ENCODE measurements at places on chromosomes 12 and 14.

DNA sequence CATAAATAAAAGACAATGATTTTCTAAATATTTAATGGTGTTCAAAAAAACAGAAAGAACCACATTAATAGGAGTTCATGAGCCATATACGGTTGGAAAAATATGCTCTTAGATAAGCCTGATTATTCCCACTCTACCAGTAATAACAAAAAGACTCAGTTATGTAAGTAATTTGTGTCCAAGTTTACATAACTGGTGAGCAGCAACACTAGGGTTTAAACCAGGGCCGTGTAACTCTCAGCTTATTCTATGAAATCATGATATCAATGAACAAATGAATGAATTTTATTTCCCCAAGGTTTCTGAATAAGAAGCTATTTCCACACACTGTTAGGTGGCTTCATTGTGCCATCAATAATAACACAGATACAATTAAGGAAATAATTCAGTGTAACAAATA lies 98.3 kb downstream of the GARIN6 start:
- DNase-seq = no peak

GRCh38 chr12:24530689-24531088 lies 418.2 kb downstream of the BCAT1 start:
- DNase-seq = no peak

GRCh38 chr12:111434680-111435338 lies 29.1 kb downstream of the SH2B3 start:
- peak; percentile 32 for DNase-seq

- no peak for DNase-seq
Observed at GRCh38 chr14:99181241-99181640, 90.8 kb downstream of the BCL11B start.

GRCh38 chr14:94888121-94888520 lies 118.2 kb upstream of the GSC start:
- DNase-seq = no peak

DNA sequence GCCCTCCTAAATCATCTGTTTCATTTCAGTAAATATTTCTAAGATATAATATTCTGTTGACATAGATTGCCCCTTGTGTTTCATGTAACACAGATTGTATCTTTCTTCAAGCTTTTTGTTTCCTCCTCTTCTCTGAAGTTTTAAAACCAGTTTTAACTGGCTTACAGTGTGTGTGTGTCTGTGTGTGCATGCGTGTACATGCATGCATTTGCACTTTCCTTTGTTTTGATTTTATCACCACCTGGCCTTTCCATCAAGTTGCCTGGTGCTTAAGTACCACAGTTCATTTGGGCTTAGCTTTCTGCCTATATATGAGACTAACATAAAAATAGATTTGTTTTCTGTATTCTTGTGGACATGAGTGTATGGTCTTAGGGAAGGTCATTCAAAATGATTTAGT lies 31.9 kb downstream of the ETNK1 start:
- peak; percentile 17 for DNase-seq

GRCh38 chr14:58739674-58740073 lies 101.9 kb downstream of the DACT1 start:
- DNase-seq = no peak

DNA sequence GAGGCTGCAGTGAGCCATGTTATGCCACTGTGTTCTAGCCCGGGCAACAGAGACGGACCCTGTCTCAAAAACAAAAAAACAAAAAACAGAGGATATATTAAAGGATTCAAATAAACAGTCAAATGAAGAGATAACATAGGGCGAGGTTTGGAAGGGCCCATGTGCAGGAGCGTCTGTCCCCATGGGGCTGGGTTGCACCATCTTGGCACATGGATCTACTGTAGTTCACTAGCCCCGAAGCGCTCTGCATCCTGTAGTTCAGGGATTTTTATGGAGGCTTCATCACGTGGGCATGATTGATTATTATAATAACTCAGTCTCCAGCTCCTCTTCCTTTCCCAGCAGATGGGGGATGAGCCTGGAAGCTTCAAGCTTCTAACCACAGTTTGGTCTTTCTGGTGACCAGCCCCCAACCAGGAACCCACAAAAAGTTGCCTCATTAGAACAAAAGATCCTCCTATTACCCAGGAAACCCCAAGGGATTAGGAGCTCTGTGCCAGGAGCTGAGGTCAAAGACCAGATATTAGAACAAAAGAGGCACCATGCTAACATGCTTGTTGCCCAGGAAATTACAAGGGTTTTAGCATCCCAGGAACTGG lies 59.9 kb downstream of the HCAR2 start:
- no peak for DNase-seq

DNA sequence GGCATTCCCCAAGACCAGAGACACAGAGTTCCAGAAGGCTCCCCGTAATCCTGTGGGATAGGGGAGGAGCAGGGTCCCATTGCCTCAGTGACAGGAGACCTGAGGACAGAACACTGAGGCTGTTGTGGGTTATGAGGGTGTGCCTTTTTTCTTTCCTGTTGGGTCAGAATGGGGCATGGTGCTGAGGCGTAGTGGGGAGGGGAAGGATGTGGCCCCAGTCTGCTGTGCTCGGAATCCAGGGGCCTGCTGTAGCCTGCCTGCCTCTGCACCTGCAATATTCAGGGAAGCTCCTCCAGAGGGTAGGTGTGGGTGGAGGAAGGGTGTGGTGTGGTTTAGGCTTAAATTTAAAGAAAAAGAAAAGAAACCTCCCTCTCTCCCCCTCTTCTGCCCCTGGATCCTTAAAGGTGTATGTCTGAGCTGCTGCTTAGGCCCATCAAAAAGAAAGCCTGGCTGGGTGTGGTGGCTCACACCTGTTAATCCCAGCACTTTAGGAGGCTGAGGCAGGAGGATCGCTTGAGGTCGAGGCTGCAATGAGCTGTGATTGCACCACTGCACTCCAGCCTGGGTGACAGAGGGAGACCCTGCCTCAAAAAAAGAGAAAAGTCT lies 18.7 kb downstream of the PLEKHG3 start:
- DNase-seq = peak; percentile 94

DNA sequence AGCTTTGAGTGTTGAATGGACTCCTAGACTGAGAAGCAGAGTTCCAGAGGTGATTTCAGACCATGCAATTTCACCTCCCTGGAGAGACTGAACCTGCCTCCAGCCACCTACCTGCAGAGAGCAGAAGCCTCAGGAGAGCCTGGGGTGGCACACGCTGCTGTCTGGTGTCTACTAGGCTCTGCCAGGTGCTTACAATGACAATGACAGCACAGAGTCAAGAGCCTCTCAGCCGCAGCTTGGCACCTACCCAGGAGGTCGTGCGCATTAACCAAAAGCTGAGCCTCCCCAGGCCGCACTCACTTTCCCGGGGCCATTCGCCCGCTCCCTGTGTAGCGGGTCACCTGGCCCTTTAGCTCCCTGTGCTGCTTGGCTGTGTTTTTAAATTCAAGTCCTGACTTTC lies 63.2 kb downstream of the TESC start:
- no peak for DNase-seq

DNA sequence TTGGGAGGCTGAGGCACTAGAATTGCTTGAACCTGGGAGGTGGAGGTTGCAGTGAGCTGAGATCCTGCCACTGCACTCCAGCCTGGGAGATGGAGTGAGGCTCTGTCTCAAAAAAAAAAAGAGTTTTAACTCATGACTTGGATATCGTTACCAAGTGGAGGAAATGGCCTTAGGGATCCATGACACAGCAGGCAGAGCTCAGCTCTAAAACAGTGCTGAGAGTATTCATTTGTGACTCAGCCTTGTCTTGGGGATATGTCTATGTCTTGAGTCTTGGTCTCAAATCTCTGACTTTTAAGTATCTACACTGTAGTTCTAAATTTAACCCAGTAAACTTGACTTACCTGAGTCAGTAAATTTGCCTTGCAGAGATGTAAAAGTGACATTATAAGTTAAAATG lies 8.8 kb upstream of the PEX5 start:
- peak; percentile 57 for DNase-seq

DNA sequence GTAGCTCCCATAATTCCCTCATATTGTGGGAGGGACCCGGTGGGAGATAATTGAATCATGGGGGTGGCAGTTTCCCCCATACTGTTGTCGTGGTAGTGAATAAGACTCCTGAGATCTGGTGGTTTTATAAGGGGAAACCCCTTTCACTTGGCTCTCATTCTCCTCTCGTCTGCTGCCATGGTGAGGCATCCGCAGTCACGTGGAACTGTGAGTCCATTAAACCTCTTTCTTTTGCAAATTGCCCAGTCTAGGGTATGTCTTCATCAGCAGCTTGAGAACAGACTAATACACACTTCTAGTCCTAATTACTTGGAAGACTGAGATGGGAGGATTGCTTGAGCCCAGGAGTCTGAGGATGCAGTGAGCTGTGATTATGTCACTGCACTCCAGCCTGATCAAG lies 64.4 kb downstream of the TMX1 start:
- peak; percentile 80 for DNase-seq

- DNase-seq = no peak
Observed at GRCh38 chr14:104577426-104577825, 2.1 kb upstream of the C14orf180 start.

- DNase-seq = no peak
Observed at GRCh38 chr14:87961246-87961645, 31.7 kb downstream of the GALC start.

DNA sequence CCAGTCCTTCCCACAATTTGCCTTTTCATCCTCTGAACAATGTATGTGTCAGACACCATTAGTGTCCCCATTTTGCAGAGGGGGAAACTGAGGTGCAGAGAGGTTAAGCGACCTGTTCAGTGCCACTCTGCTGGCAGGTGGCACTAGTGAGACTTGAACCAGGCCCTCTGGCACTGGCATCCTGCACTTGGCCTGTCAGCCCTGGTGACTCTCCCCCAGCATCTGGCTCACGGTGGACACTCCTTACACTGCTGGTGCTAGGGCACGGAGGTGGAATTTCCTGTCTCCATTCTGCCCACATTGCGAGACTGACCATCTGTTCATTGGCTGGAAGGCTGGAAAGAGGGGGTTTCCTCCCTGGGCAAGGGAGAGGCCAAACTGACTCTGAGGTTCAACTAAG lies 48.7 kb downstream of the CCNK start:
- DNase-seq = no peak

GRCh38 chr12:104709692-104710435 lies 248.2 kb downstream of the SLC41A2 start:
- DNase-seq = no peak

DNA sequence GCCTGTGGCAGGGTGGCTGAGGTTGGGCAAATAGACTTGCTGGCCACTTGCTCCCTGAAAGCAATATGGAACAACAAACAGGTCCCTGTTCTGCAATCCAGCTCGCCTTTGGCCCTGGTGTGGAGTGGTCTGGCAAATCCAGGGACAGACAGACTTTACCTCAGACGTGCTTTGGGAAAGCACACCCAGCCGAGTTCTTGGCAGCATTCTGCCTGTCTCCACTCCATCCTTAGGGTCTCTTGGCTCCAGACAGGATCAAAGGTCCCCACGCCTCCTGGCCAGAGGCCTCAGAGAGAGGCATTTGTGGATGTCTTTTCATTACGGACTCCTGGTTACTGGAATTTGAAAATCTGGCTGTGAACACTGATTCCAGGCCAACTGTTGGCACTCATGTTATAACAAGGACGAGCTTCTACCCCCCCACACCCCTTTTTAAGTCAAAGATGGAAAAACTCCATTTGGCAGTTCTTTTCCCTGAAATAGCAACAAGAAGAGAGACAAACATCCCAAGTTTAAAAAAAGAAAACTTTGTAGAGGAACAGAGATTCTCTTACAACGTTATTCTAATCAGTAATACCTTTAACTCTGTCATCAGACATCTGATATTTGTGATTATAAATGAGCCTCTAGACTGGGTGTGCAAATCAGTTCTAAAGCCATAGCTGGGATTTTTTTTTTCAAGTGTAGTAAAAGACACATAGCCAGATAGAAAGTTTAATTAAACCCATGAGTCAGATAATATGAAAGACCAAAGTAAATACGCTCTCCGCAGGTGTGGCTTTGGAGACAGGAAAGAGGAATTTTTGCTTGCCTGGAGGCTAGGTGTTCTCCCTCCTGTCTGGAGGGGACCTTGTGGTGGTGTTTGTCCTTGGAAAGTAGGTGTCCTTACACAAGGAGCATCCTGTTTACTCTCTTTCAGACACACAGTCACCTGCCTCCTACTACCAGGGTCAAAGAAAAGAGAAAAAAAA lies 60.7 kb downstream of the GALNT8 start:
- peak; percentile 20 for DNase-seq

DNA sequence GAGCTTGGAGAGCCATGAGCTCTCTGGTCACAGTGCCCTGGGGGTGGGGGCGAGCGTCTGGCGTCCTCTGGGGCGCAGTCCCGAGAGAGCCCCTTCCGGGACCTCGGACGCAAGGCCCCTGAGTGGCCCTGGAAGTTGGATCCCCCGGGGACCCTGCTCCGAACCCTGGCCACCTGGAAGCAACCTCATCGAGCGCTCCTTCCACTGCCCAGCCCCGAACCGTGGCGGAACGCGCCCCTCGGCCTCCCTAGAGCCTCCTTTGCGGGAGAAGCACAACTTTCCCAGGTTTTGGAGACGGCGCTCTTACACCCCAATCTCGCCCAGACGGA lies 1.2 kb downstream of the NOS1 start:
- DNase-seq = no peak

- DNase-seq = no peak
Observed at GRCh38 chr12:113840401-113841042, 125.6 kb downstream of the RBM19 start.

DNA sequence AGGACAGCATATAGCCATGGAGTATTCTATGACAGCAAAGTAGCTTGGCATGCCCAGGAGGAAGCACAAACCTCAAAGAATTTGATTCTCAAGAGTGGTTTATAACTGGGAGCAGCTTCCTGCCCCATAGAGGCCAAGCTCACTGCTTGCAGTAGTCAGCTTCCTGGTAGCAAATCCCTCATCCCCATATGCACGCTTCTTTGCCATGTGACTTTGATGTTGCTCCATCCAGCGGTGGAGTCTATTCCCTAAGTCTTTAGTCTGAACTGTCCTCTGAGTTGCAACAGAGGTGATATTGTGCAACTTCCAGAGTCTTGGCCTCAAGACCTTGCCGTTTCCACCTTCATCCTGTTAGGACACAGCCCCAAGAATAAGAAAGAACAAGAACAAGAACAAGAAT lies 996.8 kb upstream of the TMEM132C start:
- DNase-seq = peak; percentile 68

GRCh38 chr14:99806836-99807235 lies 13.6 kb downstream of the EML1 start:
- no peak for DNase-seq

DNA sequence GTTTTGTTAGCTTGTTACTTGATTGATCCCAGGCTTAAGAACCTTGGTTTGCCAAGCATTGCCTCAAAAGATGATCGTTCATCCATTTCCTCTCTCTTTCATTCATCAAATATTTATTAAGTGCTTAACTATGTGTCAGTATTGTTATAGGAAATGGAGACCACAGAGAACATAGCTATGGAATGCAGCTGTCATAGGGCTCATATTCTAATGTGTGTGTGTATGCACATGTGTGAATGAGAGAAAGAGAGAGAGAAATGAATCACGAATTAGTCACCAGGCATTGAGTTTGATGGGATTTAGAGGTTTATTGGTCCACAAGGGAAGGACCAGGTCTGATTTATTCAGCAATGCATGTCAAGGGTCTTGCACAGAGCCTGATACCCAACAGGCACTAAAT lies 71.0 kb upstream of the FBXO21 start:
- DNase-seq = peak; percentile 58

Measured in mammary epithelial cell (primary cell).